ENCODE measurements at places on chromosomes 3 and 15. TPM values are rescaled to one million over a fixed set of nuclear protein-coding genes. Genes with fewer than 3 reads are reported as not detected.

Gene PSMD6
- total RNA-seq: 51.1 TPM

Gene FEM1B
- 55.3 TPM for total RNA-seq

Gene PDHB
- total RNA-seq: 47.7 TPM

Gene IGF1R
- total RNA-seq: 47.7 TPM

Gene CHST2
- total RNA-seq: 6.2 TPM

Gene SMCO1
- not detected for total RNA-seq

Gene FOXB1
- total RNA-seq: not detected

Gene HESX1
- total RNA-seq: 0.86 TPM

Gene SOX14
- total RNA-seq: not detected

Gene FOXL2NB
- not detected for total RNA-seq

Gene ELP6
- total RNA-seq: 18.8 TPM

Gene RHOA
- total RNA-seq: 601 TPM

Gene NDN
- 27.1 TPM for total RNA-seq

Gene EFCC1
- total RNA-seq: 12.1 TPM

Gene PDZRN3
- total RNA-seq: 16.0 TPM

Gene MINAR1
- total RNA-seq: 0.30 TPM

Gene PLCH1
- 14.0 TPM for total RNA-seq

Gene ABI3BP
- total RNA-seq: 108 TPM

Gene EFCAB12
- total RNA-seq: 4.8 TPM

Gene PP2D1
- not detected for total RNA-seq

Gene SCN11A
- total RNA-seq: 0.27 TPM

Gene DRD3
- total RNA-seq: not detected

Gene FRMD4B
- 62.4 TPM for total RNA-seq

Gene NR2E3
- not detected for total RNA-seq

Gene SPPL2A
- 128 TPM for total RNA-seq

Gene ITIH4
- total RNA-seq: 23.7 TPM

Gene CELSR3
- total RNA-seq: 1.0 TPM

Gene RARRES1
- 65.8 TPM for total RNA-seq

Gene GOLGA8J
- total RNA-seq: 0.59 TPM

Gene CASR
- not detected for total RNA-seq

Gene ALG3
- 30.1 TPM for total RNA-seq

Gene GOLGA8G
- not detected for total RNA-seq

Gene STXBP5L
- total RNA-seq: not detected

Gene ZNF717
- total RNA-seq: 12.3 TPM

Gene VILL
- 12.5 TPM for total RNA-seq

Gene GOLGA6B
- total RNA-seq: not detected

Gene ALAS1
- total RNA-seq: 103 TPM

Gene TMEM158
- 0.80 TPM for total RNA-seq

Gene SCAMP5
- total RNA-seq: 1.9 TPM

Gene REC114
- not detected for total RNA-seq

Gene AHSG
- not detected for total RNA-seq

Gene HCN4
- total RNA-seq: 0.18 TPM

Gene STRIT1
- not detected for total RNA-seq

Gene PLA2G4E
- total RNA-seq: 1.1 TPM

Gene GATM
- 7.2 TPM for total RNA-seq

Gene CAND2
- total RNA-seq: 6.4 TPM

Gene ATP13A4
- 188 TPM for total RNA-seq

Gene ZNF80
- total RNA-seq: not detected

All from lower lobe of right lung (tissue), 2 donors.